ENCODE measurements at places on chromosomes 6 and 20. TPM values are rescaled to one million over a fixed set of nuclear protein-coding genes. Genes with fewer than 3 reads are reported as not detected.
A peak's percentile ranks its signal among the peaks of the same experiment; 100 is the strongest.

EFCAB8 gene
- not detected for polyA plus RNA-seq

- DNase-seq, result no peak
Observed at GRCh38 chr6:169895926-169896761, 144.7 kb downstream of the ERMARD start.

CTCFL gene
- polyA plus RNA-seq, result 3.6 TPM

DNA sequence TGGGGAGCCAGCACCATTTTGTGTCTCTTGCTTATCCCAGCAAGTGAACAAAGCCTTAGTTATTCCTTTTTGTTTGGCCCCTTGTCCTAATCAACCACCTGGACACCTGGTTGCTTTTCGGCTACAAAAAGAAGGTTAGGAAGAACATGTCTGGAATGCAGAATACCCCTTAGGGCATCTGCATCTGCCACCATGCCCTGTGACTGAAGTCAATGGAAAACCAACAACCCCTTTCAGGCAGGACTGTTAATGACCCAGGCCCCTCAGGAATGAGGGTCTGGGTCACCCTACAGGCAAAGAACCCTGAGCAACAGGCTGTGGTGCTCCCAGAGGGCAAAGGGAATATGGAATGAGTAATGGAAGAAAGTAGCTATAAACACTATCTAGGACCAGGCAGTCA lies 78.5 kb downstream of the PDE10A start:
- DNase-seq, result no peak

TFAP2C gene
- 0.83 TPM for polyA plus RNA-seq

- no peak for DNase-seq
Observed at GRCh38 chr6:20948556-20948955, 414.3 kb downstream of the CDKAL1 start.

EDN3 gene
- polyA plus RNA-seq, result 7.4 TPM

DNA sequence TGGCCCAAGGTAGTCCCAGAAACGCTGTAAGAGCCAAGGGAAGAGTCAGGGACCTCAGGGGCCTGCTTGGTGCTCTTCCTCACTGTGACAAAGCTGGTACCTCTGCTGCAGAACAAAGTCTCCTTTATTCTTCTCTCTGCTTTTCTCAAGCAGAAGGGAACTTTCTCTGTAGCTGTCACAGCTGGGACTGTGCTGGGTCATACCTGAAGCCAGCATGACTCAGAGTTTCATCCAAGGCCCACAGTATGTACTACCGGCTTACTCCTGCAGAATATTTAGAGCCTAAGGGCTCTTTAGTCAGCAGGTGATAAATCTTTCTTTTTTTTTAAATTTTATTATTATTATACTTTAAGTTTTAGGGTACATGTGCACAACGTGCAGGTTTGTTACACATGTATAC lies 183.2 kb downstream of the TINAG start:
- DNase-seq, result no peak

LY6G5B gene
- polyA plus RNA-seq, result 9.0 TPM

DNA sequence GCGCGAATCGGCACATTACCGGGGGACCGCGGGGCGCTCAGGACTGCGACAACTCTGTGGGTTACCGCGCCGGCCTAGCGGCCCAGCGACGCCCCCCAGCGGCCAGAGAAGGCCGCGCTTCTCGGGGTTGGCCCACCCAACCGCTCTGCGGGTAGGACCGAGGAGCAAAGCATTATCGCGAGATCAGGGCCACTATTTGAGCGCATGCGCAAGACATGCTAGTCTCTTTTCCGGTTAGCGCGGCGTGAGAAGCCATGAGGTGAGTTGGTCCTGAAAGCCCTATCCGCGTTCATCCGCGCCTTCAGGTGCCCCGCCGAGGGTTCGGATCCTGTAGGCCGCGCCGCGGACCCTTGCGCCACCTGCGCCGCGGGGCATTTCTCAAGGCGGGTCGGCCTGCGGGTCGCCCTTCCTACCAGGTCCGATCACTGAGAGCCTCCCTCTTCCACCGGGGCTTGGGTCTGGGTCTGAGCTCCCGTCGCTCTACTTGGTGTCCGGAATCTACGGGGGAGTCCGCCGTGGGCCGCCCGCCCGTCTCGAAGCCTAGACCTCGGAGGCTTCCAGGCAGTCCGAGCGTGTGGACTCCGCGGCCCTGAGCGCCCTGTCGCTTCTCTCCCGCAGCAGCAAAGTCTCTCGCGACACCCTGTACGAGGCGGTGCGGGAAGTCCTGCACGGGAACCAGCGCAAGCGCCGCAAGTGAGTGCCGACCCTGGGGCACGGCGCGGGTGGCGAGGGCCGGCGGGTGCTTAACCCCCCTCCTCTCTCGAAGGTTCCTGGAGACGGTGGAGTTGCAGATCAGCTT lies at the start of gene RPL10A:
Gene RPL10A (plus strand): TSS at position 221 of the 799 bp plus-strand sequence. CDS start 34 bp downstream, at position 255.
- DNase-seq, result peak; percentile 95

PCMTD2 gene
- polyA plus RNA-seq, result 183 TPM

- no peak for DNase-seq
Observed at GRCh38 chr20:59441306-59441705, 140.9 kb downstream of the EDN3 start.

DNA sequence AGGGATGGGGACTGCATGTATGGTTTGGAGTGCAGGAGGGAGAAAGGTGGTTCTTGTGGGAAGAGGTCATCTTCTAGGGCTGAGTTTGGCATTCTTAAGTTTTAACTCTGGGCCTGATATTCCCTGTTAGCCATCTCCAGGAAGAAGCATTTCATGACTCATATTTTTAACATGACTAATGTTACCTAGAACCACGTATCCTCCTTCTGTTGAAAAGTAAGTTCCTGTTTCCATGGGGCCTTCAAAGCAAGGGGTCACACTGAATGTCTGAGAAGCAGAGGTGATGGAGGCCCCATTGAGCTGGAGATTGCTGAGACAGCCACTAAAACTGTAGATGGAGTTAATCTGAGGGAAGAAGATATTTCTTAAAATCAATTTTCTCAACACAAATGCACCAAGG lies 30.2 kb downstream of the FAM229B start:
- no peak for DNase-seq

OXT gene
- 0.51 TPM for polyA plus RNA-seq

DNA sequence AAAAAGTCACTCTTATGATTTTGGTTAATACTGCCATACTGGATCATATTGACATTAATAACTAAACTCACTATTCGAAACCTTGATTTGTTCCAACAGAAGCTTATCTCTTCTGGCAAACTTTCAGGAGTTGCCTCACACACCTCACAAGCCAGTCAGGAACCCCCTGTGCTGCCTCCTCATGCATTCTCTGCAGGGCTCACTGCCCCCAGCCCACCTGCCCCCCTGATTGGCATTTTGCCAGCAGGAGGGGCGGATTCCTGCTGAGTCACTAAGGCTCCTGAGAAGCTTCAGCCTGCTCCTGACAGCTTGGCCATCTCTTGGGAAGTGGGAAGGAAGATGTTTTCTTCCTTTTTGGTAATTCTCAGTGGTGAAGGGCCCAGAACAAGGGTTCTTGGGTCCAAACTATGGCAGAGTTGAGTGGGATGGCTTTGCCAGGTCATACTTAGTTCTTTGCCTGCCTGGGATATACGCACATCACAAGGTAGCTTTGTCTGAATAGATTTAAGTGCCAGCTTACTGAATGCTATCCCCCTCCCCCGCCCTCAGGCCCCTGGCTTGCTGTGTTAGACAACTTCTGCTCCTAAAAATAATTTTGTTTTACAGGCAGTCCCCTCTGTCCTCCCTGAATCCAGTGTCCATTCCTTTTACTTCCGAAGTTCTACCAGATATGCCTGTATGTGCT lies 31.4 kb downstream of the SLC35F1 start:
- DNase-seq, result no peak

DNA sequence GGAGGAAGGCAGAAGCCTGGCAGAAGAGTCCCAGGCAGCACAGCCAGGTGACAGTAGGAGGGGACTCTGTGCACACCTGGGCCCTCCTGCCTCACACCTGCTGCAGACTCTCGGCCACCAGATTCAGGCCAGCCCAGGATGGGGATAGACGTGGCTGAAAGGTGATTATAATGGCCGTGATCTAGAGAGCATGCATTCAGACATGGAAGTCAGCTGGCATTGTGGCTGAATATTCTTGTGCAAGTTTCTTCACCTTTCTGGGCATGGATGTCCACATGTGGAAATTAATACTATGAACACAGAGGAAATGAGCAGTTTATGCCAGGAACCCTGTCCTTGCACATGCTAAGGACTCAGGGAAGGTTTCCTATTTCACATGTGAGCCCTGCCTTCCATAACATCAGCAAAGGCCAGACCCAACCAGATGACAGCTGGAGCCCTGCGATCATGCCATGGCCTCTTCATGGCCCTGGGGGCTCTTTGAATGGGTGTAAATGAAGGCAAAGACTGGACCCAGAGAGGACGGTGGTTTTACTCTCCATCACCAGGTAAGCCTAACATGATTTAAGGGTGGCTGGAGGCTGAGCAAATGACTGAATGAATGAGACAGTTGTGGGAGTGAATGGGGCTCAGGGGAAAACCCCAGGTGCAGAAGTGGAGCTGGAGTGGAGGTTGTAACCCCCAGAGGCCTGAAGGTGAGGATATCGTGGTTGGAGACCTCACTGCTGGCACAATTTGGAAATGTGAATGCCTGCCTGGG lies 2.7 kb upstream of the RAET1L start:
- DNase-seq, result no peak

DNA sequence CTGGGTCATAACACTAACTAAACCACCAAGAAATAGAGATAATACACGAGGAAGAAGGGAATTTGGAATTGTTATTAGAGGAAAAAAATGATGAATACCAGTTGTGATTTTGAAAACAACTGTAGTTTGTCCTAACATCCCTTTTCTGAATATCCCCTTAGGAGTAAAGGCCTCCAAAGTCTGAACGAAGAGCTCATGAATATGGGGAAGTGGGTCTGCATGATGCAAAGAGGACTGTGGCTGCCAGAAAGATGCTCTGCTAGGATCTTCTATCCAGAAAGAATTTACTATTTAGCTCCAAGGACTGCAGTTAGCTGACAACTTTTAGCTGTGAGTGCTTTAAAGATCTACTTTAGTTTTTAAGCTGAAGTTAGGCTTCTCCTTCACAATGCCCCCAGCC lies 308.8 kb upstream of the HS3ST5 start:
- DNase-seq, result no peak

All from left renal cortex interstitium (tissue), 4 donors.